Gastroesophageal sphincter (tissue), 4 donors: ENCODE measurements at places on chromosomes 3 and 15.

GRCh38 chr15:48806151-48806550, 4.7 kb downstream of the CEP152 start:
- peaks cover 31% of the 10 kb centered on the region for H3K4me1 ChIP-seq
- H3K27me3 ChIP-seq: no peaks in the 10 kb centered on the region
- no peak for ATAC-seq
- no peaks in the 10 kb centered on the region for H3K36me3 ChIP-seq
- H3K4me3 ChIP-seq: no peak overlapping the region

DNA sequence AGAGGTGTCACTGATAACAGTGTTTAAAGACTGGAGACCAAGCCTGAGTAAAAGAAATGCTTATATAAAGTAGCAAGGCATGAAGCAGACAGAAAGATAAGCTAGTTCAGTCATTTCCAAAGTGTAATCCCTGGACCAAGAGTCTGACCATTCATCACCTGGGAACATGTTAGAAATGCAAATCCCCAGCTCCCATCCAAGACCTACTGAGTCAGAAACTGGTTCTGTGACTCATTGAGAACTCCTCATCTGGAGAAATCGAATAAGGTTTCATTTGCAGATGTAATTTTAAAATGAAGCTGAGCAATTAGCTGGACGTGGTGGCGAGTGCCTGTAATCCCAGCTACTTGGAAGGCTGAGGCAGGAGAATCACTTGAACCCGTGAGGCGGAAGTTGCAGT, 473.9 kb upstream of the UBE2E2 start:
- no peak overlapping the region for H3K4me3 ChIP-seq
- ATAC-seq: no peak
- no peaks in the 10 kb centered on the region for H3K36me3 ChIP-seq
- H3K4me1 ChIP-seq: no peaks in the 10 kb centered on the region
- no peaks in the 10 kb centered on the region for H3K27me3 ChIP-seq
- no peak overlapping the region for H3K27ac ChIP-seq

DNA sequence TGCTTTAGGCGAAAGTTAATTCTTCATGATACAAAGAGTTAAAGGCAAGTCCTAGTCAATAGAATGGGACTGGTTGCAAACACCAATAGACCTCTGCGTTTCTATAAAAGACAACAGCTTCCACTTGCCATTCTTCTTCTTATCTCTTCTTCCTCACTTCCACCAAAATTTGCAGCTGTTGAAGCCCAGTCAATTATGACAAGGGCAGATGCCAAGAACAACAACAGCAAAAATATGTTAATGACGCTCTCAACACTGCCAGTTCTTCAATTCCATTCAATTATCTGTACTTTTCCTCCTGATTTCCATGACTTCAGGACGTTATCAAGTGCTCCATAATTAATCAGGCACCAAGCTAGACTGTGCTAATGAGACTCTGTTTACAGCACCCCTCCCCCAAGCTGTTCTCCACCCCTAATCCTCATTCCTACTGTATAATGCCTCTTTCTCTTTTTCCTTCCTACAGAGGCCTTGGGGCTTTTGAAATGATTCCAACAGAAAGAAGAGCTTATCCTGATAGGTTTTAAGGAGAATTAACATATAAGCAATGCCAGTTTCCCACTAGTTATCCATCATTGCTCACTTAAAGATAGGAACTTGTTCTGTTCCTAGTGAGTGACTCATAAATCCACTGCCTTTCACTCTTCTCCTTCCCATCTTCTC, 1160.5 kb downstream of the IGSF11 start:
- no peaks in the 10 kb centered on the region for H3K36me3 ChIP-seq
- H3K27me3 ChIP-seq: no peaks in the 10 kb centered on the region
- H3K27ac ChIP-seq: no peak overlapping the region
- H3K4me3 ChIP-seq: no peak overlapping the region

DNA sequence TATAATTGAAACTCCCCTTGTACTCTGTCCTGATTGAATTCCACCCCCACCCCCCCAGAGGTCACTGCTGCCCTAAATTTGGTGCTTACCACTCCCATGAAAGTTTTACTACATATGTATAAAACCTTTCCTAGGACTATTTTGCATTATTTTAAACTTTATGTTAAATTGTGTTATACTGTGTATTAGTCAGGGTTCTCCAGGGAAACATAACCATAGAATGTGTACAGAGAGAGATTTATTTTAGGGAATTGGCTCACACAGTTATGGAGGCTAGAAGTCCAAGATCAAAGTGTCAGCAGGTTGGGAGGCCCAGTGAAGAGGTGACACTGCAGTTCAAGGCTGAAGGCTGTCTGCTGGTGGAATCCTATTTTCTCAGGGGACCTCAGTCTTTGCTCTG, 29.2 kb downstream of the BFSP2 start:
- no peak for ATAC-seq
- H3K36me3 ChIP-seq: no peaks in the 10 kb centered on the region
- H3K27me3 ChIP-seq: peaks cover 14% of the 10 kb centered on the region

GRCh38 chr3:193971966-193972365, 164.0 kb upstream of the HES1 start:
- no peak overlapping the region for H3K4me3 ChIP-seq
- H3K27me3 ChIP-seq: no peaks in the 10 kb centered on the region
- ATAC-seq: no peak
- H3K4me1 ChIP-seq: no peaks in the 10 kb centered on the region
- H3K36me3 ChIP-seq: no peaks in the 10 kb centered on the region

DNA sequence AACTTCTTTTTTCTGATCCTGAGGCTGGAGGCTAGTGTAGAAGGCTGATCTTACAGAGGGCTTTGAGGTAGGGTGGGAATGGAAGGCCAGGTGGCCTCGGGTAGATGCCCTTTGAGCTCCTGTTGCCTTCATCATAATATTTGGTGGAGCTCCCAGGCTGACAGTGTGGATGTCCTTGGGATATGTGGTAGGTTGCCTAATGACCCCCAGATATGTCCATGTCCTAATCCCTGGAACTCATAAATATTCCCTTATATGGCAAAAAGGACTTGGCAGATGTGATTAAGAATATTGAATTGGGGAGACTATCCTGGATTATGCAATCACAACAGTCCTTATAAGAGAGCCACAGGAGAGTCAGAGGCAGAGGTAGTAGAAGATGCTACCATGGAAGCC, 5.5 kb downstream of the ADAMTSL3 start:
- H3K27ac ChIP-seq: peak overlapping the region; percentile 81
- H3K27me3 ChIP-seq: peaks cover 12% of the 10 kb centered on the region
- peak; percentile 86 for ATAC-seq

DNA sequence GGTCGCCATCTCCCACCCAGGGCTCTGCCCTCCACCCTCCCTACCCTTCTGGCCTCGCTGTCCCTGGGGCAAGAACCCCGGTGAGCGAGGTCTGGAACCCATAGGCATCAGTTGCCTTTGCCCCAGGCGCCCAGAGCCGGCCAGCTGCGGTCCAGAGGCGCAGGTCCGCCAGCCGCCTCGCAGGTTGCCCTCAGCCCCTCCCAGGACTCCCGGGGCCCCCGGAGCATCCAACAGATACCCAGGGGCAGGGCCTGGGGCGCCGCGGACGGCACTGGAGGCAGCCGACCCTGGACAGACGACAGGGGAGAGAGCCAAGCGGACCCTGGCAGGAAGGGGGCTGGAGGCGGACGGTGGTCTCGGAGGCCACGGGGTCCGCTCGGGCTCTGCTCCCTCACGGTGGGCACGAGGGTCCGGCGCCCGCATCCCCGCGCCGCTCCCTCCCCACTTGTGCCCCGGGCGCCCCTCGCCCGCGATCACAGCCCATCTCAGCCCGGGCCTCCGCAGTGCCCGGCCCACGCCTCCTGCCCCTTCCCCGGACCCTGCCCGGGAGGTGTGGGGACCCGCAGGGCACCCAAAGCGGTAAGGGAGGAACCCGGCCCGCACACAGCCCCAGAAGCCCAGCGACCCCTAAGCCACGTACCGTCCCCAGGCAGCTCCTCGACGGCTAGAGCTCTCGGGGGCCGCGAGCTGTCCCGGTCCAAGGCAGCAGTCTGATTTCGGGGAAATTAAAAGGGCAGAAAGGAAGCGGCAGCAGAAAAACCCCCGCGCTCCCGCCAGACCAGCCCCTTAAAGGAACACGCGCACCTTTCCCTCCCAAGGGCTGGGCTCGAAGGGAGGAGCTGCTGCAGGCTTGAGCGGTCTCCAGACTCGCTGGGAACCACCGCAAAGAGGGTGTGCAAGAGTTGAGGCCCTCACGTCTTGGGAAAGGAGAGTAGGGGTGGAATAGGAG, at the start of gene HAPLN3:
Gene HAPLN3, minus strand, starts transcription at position 726 of the 949 bp plus-strand sequence. CDS start 8,246 bp downstream, outside the sequence.
- no peaks in the 10 kb centered on the region for H3K36me3 ChIP-seq
- H3K27me3 ChIP-seq: peaks cover 41% of the 10 kb centered on the region
- H3K27ac ChIP-seq: peak within 1 kb of the TSS; percentile 78
- ATAC-seq: peak; percentile 13
- peaks cover 49% of the 10 kb centered on the region for H3K4me1 ChIP-seq
- peak within 1 kb of the TSS; percentile 52 for H3K4me3 ChIP-seq

DNA sequence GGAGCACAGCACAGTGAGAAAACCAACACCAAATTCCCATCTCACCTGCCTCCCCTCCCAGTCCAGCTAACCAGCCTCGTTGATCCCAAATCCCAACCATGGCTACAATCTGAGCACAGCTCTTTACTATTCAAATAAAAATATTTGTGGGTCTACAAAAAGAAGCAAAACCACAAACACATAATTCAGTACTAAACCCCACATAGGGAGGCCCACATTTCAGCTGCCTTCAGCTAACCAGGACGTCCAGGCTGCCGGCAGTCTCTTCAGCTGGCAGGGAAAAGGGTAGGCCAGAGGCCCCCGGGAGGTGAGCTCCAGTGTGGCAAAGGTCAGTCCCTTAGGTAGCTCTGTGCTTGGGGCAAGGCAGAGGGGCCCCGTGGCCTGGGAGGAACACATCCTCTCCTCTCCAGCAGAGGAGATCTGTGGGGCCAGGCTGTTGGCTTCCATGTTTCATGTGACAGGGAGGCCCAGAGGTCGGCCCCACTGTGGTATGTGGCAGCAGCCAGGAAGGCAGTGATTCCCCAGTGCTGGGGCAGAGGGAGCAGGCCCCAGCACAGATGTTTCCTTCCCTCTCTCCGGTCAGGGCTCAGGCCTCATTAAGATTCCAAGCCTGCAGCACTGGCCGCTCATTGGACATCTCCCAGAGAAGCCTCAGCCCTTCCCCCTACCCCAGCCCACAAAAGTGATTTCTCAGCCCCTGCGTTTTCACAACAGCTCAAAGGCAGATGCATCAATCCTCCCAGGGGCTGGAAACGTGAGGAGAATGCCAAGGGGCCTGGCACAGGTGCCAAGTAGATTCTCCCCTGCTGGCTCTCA, 381.4 kb downstream of the NTRK3 start:
- ATAC-seq: peak; percentile 31
- H3K27ac ChIP-seq: no peak overlapping the region
- no peaks in the 10 kb centered on the region for H3K27me3 ChIP-seq
- no peaks in the 10 kb centered on the region for H3K4me1 ChIP-seq
- no peak overlapping the region for H3K4me3 ChIP-seq
- no peaks in the 10 kb centered on the region for H3K36me3 ChIP-seq
